ENCODE measurements at places on chromosomes 5 and 9. TPM values are rescaled to one million over a fixed set of nuclear protein-coding genes. Genes with fewer than 3 reads are reported as not detected.

The HDAC3 gene
- total RNA-seq, result 27.4 TPM

- no peak for DNase-seq
Measured at GRCh38 chr5:153891394-153891793, 147.3 kb downstream of the FAM114A2 start.

- DNase-seq, result no peak
Measured at GRCh38 chr5:179930788-179931473, 23.2 kb upstream of the TBC1D9B start.

DNA sequence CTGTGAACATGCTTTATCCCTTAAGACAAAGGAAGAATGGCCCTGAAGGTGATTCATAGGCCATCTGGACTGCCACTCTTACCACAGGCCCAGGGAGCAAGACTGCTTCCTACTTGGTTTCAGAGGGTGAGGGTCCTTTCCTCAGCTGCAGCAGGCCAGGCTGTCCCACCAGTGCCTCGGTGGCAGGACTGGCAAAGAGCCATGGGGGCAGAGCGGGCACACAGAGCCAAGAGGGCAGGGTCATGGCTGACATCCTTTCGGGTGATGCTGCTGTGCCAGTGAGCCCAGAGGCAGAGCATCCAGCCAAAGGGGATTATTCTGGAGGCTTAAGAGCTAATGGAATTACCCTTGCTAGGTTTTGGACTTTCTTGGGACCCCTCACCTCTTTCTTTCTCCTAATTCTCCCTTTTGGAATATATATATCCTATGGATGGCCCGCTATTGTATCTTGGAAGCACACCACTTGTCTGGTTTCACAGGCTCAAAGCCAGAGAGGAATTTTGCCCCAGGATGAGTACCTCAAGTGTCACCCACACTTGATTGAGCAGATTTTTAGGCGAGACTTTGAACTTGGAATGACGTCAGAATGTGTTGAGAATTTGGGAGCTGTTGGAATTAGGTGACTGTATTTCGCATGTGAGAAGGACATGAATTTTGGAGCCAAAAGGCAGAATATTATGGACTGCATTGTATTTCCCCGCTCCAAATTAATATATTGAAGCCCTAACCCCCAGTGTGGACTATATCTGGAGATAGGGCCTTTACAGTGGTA lies 180.6 kb downstream of the BARX1 start:
- DNase-seq, result no peak

The C5orf24 gene
- total RNA-seq, result 24.9 TPM

Measured in left ventricle myocardium inferior (tissue), 1 donor.